Neural crest cell (in vitro differentiated cells): ENCODE measurements at places on chromosomes 12 and 14. TPM values are rescaled to one million over a fixed set of nuclear protein-coding genes. Genes with fewer than 3 reads are reported as not detected.
A peak's percentile ranks its signal among the peaks of the same experiment; 100 is the strongest.

DNA sequence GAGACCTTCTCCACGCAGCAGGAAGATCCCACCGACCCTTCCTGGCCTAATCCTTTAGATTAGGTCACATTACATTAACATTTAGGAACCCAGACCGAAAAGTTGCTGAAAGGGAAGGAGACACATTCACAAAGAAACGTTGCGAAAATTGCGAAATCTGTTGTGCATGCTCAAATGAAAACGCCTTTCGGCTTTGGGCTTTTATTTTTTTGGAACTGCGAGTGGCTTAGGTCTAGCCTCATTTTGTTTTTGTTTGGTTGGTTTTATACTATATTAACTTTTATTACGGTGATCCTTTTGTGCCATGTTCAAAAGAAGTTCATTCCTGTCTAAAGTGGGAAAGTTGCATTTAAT lies 1.5 kb downstream of the MYF6 start:
- no peak for DNase-seq
- peak overlapping the region; percentile 88 for H3K4me3 ChIP-seq
- peaks cover 3% of the 10 kb centered on the region for H3K36me3 ChIP-seq
- H3K27me3 ChIP-seq = peaks cover 77% of the 10 kb centered on the region

DNA sequence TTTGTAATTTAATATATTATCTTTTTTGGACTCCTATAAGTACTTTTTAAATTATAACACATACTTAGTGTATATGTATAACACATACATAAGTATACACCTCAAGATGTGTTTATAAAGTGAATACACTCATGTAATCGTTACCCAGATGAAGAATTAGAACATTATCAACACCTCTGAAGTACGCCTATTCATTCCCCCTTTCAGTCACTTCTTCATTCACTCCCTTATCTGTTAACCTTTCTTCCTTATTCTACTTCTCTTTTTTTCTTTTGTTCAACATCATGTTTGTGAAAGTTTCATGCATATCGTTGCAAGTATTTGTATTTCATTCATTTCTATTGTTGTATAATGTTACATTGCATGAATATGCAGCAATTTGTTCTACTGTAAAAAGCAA lies 98.5 kb downstream of the ARID2 start:
- no peak overlapping the region for H3K4me3 ChIP-seq
- DNase-seq = no peak
- no peak overlapping the region for H3K27ac ChIP-seq
- peaks cover 44% of the 10 kb centered on the region for H3K36me3 ChIP-seq

- H3K36me3 ChIP-seq = no peaks in the 10 kb centered on the region
- peaks cover 5% of the 10 kb centered on the region for H3K4me1 ChIP-seq
- H3K4me3 ChIP-seq = no peak overlapping the region
- no peaks in the 10 kb centered on the region for H3K27me3 ChIP-seq
- DNase-seq = no peak
- no peak overlapping the region for H3K27ac ChIP-seq
Observed at GRCh38 chr12:77218278-77218677, 152.9 kb upstream of the E2F7 start.

DNA sequence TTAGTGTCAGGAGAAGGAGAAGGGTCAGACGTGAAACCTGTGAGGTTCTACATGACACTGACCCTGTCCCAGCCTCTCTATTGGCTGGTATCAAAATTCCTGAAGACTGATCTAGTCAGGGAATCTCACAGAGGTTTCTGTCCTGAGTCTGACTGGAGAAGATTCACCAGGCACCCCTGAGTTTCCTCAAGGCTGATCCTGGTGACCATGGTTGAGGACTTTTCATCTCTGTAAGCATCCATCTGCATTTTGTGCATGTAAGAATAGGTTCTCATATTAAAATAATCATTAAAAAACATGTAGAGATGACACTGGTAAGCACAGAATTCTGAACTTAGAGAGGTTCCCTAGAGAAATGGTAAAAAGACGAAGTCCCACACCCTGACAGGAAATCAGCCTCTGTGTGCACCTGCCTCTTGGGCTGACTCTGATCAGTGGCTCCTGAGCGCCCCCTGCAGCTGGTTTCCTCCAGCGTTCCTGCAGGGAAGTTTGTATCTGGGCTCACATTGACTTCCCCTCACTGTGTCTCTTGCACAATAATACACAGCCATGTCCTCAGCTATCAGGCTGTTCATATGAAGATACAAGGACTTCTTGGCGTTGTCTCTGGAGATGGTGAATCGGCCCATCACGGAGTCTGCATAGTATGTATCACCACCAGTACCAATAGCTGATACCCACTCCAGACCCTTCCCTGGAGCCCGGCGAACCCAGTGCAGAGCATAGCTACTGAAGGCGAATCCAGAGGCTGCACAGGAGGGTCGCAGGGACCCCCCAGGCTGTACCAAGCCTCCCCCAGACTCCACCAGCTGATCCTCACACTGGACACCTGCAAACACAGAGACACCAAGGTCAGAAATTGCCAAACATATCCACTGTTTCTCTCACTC lies 991.9 kb downstream of the TMEM121 start:
- no peaks in the 10 kb centered on the region for H3K27me3 ChIP-seq
- no peak for DNase-seq
- no peak overlapping the region for H3K27ac ChIP-seq
- H3K4me3 ChIP-seq = no peak overlapping the region

DNA sequence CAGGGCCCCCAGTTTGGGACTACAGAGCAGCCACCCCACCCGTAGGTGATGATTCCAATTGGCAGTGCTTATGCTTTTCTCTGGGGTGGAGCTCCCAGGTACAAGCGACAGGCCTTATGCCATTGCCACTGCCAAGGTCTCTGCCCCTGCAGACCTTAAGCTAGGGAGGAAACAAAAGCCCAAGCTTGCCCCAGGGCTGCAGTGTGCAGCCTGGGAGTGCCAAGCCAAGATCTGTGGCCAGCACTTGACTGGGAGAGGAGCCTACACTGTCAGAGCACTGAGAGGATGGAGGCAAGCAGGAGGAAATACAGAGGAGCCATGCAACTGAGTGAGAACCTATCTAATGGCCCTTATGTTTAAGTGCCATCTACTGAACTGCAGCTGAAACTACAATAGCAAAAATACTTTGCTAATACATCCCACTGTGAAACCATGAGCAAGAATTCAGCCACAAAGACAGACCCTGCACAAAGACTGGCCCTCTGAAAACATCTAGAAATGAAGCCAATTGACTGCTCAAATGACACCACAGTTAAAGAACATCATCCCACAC lies 17.7 kb upstream of the ASCL1 start:
- no peaks in the 10 kb centered on the region for H3K4me1 ChIP-seq
- H3K4me3 ChIP-seq = no peak overlapping the region
- no peak for DNase-seq
- H3K27me3 ChIP-seq = peaks cover 48% of the 10 kb centered on the region

Gene NPFF
- total RNA-seq = 0.73 TPM in 1 of 2 replicates, not detected in the other

Gene HOXC4
- 5.6 and 8.3 TPM in 2 replicates for total RNA-seq

Gene LMNTD1
- total RNA-seq = not detected in 2 replicates
